ENCODE measurements at places on chromosomes 7 and 10.

- DNase-seq = peak; percentile 54
Observed at GRCh38 chr10:34156781-34157425, 658.2 kb downstream of the PARD3 start.

GRCh38 chr10:95988702-95989101 is 54.7 kb upstream of the CCNJ start:
- no peak for DNase-seq

GRCh38 chr10:86293396-86293791 is 73.2 kb downstream of the GRID1 start:
- no peak for DNase-seq

DNA sequence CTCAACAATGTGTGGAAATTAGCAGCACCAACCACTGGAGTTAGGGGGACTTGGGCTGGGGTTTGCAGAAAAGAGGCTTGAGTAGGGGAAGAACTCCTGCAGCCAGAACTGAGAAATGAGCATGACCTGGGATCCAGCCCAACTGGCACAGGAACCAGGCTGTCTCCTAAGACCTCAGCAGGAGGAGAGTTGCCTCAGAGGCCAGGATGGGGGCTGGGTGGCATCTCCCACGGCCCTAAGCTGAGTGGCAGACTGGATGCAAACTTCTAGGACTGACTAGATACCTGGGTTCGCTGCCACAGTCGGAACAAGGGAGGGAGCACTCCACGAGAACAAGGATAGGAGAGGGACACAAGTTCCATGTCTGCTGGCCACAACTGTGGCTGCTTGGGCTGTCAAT is 62.6 kb downstream of the RNF32 start:
- no peak for DNase-seq

- no peak for DNase-seq
Observed at GRCh38 chr10:29244978-29245377, 43.9 kb upstream of the LYZL1 start.

GRCh38 chr10:122844146-122844545 is 1.5 kb downstream of the CUZD1 start:
- DNase-seq = no peak

GRCh38 chr7:95471071-95471470 is 14.7 kb upstream of the ASB4 start:
- no peak for DNase-seq

GRCh38 chr10:79482741-79483140 is 29.6 kb upstream of the EIF5AL1 start:
- no peak for DNase-seq

DNA sequence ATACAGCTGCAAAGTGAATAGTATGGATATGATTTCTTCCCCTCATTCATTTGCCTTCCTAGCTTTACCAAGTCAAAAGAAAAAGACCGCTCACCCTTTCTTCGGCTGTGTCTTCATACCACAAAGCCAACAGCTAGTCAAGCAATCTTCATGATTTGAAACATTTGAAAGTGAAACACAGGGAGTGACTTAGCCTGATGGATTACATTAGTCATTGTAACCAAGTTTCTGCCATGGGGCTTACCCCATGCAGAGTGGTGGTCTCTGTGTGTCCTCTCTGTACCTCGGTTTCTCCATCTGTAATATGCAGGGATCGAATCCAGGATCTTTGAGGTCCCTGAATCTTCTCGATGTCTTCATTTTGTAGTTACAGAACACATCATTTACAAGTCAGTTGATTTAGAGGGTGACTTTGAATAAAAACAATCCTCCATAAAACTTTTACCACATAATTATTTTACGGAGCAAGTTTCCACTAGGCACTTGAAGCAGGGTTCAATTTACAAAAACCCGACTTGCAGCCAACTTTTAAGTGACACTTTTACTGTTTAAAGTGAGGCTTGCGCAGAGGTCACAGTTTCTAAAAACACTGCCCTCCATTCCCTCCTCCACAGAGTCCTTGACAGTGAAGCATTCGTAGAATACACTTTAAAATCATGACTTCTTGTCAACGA is 2.2 kb upstream of the LGI1 start:
- no peak for DNase-seq

GRCh38 chr7:95509199-95509598 is 23.5 kb downstream of the ASB4 start:
- DNase-seq = no peak

DNA sequence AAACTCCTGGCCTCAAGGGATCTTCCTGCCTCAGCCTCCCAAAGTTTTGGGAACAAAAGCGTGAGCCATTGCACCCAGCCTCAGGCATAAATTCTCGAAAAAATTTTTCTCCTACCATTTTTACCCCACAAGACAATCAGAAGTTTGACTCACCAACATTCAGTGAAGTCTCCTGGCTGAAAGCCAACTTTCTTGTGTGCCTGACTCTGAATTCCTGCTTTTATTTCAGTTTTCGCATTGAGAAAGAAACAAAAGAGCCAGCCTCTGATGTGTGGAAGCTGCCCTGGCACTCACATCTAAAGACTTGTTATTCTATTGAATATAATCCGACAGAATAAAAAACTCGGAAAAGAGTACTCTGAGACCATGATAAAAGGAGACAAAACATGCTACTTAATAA is 402.9 kb downstream of the MAGI2 start:
- no peak for DNase-seq

GRCh38 chr10:19828278-19829049 is 12.2 kb downstream of the PLXDC2 start:
- DNase-seq = no peak

GRCh38 chr10:131902691-131903090 is 1.9 kb downstream of the PPP2R2D start:
- DNase-seq = no peak

- DNase-seq = no peak
Observed at GRCh38 chr7:138195151-138195571, 118.9 kb downstream of the AKR1D1 start.

- DNase-seq = no peak
Observed at GRCh38 chr10:69428165-69428564, 11.4 kb upstream of the TACR2 start.

DNA sequence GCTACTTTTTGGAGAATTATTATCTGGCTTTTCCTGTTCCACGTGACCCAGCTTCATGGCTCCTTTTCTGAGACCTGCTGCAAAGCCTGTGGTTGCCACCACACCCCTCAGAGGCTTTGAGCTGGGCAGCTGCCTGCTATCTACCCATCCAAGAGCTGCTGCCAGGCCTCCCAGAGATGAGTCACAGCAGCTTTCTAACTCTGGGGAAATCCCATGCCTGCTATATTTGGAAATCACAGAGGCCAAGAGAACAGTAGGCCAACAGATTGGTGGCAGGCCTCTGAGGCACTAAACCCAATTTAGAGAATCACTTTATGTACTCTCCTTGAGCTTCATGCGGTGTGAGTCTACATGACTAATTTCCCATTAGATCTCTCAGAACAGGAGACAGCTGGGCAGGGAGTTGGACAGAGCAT is 35.2 kb downstream of the SGCE start:
- DNase-seq = peak; percentile 79

DNA sequence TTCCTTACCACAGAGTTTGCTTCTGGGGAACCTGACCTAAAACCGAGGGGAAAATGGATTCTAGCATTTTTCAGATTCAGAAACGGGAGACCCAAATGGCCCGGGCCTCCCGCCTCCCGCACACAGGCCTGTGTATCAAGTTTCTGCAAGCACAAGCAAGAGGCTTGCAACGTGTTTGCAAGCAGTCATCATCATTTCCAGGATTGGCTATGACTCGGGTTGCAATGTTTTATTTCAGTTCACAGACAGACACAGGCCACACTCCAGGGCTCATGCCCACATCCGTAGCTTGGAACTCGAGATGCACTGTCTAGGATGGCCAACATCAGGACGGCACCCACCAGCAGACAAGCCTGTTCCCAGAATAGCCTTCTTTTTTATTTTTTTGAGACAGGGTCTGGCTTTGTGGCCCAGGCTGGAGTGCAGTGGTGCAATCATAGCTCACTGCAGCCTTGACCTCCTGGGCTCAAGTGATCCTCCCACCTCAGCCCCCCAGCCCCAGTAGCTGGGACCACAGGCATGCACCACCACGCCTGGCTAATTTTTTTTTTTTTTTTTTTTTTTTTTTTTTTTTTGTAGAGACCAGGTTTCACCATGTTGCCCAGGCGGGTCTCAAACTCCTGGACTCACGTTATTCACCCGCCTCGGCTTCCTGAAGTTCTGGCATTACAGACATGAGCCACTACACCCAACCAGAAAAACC is 68.1 kb upstream of the FOXK1 start:
- no peak for DNase-seq

GRCh38 chr7:21029006-21029405 is 242.3 kb upstream of the SP8 start:
- DNase-seq = no peak

GRCh38 chr10:5888843-5889623 is 660 bp downstream of the ANKRD16 start:
- peak; percentile 32 for DNase-seq

- no peak for DNase-seq
Observed at GRCh38 chr10:114541081-114541796, 116.8 kb downstream of the ABLIM1 start.

GRCh38 chr10:45557275-45557905 is 115.2 kb downstream of the ZFAND4 start:
- DNase-seq = no peak

DNA sequence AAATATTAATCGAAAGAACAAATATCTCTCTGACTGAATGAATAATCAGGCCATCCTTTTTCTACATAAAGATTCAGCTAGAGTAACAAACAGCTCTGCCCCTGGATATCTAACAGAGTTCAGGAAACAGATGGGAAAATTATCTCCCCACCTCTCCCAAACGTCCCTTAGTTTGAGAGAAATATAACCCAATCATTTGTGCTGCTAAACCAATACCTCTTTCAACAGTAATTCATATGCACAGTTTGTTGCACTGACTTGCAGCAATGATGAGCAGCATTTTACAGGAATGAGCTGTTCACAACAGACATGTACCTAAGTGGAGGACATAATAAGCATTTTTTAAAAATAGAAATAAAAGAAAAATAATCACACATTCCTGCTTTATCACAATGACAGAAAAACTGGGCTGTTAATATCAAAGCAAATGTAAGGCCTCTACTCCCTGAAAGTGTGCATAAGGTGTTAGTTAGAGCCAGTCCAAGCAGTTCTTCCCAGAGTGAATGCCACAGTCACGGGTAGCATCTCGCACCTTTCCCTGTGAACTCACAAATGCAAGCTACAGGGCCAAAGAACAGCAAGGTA is 2.3 kb downstream of the CREB3L2 start:
- DNase-seq = no peak

DNA sequence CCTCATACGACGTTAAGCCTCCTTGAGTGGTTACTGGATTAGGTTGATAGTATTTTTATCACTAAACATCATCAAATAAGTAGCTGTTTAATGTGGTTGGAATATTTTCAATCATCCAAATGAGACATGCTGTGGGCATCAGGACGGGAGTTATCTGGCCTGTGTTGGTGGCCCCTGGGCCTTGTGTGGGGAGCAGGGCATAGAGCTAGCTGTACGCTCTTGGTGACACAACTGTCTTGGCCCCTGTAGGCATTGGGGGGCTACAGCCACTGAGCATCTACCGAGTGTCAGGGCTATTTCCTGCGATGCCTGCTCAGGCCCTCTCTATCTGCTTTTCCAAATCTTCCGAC is 28.3 kb downstream of the BAG3 start:
- no peak for DNase-seq

GRCh38 chr10:73862011-73862410 is 12.3 kb downstream of the CAMK2G start:
- no peak for DNase-seq

DNA sequence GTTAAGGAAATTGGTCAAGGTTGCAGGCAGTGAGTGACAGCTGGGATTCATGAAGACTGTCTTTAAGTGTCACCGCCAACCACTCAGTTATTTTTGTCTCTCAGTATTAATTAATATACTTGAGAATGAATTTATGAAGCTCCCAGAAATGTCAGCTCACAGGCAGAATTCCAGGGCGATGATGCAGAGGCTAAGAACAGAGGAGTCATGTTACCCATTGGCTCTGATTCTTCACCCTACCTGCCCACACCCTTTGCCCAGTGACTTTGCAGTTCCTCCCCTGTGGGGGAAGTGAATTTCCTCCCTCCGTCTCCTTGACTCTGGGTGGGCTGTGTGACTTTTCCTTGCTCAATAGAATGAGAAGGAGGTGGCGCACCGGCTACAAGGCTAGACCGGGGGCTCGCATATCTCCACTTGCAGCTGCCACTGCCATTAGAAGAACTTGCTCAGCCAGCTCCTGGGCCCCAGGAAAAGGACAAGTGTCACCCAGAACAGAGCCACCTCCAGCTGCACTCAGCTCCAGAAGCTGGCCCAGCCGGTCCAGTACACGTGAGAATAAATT is 157.1 kb upstream of the PRKCQ start:
- peak; percentile 86 for DNase-seq

- DNase-seq = no peak
Observed at GRCh38 chr10:47261121-47261520, 38.9 kb upstream of the GDF10 start.

GRCh38 chr7:12638851-12639456 is 48.5 kb upstream of the ARL4A start:
- peak; percentile 22 for DNase-seq

GRCh38 chr10:84743483-84743882 is 415.1 kb downstream of the CCSER2 start:
- DNase-seq = peak; percentile 5

DNA sequence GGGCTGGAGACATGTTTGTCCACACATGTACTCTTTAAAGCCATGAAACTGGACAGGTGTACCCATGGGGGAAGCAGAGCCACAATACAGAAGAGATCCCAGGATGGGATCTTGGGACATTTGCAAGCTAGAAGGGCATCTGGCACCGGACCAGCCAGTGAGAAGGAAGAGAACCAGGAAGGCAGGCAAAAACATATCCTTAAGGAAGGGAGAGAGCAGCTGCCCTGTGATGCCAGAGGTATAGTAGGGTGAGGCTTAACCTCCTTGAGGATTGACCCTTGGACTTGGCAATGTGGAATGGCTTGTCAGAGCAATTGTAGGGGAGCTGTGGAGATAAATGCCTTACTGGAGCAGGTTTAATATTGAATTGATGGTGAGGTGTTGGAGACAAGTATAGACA is 17.9 kb upstream of the SUV39H2 start:
- DNase-seq = no peak

DNA sequence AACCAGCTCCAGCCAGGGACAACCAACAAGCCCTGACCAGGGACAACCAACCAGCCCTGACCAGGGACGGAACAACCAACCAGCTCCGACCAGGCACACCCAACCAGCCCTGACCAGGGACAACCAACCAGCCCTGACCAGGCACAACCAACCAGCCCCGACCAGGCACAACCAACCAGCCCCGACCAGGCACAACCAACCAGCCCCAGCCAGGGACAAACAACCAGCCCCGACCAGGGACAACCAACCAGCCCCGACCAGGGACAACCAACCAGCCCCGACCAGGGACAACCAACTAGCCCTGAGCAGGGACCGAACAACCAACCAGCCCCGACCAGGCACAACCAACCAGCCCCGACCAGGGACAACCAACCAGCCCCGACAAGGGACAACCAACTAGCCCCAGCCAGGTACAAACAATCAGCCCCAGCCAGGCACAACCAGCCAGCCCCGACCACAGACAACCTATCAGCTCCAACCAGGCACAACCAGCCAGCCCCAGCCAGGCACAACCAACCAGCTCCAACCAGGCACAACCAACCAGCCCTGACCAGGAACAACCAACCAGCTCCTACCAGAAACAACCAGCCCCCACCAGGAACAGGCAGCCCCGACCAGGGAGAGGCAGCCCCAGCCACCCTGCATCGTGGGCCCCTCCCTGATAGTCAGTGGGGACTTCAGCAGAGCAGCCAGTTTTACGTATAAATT is 56.4 kb downstream of the PROSER2 start:
- DNase-seq = no peak
